NCI-H460 (cell line): ENCODE measurements at places on chromosomes 13 and 19.
A peak's percentile ranks its signal among the peaks of the same experiment; 100 is the strongest.

GRCh38 chr19:38519168-38519567 lies 85.7 kb downstream of the RYR1 start:
- DNase-seq = no peak

DNA sequence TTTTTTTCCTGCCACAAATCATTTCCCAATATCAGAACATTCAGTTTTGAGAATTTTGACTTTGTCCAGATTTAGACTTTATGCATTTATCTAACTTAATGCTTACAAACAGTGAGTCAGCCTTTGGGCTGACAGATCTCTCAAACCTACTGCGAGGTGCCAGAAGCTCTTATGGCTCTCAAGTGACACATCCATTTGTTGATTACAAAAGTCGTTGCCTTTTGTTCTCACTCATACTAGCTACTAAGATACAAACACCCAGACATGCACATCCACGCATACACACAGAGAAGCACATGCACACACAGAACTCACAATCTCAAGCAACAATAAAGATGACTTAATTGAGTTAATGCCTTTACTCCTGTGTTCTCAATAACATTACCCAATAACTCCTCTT lies 1147.5 kb downstream of the DIAPH3 start:
- DNase-seq = no peak

DNA sequence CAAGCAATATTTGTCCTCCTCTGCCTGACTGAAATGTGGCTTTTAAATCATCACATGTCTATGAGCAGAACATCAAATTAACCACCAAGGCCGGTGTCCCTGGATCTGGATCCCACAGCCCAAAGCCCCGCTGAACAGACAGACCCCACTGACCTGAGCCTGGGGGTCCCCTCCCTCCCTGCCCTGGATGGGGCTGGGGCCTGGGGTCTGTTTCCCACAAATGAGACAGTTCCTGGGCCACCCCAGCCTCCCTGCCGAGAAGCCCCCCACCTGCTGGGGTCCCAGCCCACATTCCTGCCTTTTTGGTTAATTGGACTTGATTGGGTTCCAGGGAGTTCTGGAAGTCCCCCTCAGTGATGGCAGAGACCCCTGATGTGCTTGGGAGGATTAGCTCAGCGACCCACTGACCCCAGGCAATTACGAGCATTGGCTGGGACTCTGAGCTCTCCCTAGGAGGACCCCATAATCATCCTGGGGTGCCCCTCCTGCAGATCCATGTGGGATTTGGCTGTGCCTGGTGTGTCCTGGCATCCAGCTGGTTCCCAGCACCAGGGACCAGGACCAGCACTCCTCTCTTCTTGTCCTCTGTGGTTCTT lies 19.4 kb upstream of the CPAMD8 start:
- DNase-seq = no peak

DNA sequence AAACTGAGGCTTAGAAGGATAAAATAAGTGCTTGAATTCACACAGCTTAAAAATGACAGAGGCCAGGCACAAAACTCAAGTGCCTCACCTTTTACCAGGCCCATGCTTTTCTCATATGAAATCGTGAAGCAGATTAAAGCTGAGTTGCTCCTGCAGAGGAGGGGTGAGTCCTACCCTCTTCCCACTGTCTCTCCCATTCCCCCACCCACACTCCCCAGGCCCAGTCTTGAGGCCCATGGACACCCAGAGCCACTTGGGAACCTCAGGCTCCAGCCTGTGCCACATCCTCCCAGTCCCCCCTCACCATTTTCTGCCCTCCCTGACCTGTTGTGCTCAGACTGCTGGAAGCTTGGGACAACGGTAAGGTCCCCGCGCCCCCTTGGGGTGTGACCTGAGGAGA lies 17.5 kb downstream of the ZNF574 start:
- no peak for DNase-seq

GRCh38 chr19:19526581-19527370 lies 1.9 kb upstream of the YJEFN3 start:
- no peak for DNase-seq

GRCh38 chr19:45768655-45768983 lies 433 bp downstream of the SIX5 start:
- DNase-seq = no peak

- no peak for DNase-seq
These were observed 21.6 kb upstream of the POU2F2 start for GRCh38 chr19:42153672-42154433.

- DNase-seq = peak; percentile 14
These were observed 302.0 kb upstream of the MIR17HG start for GRCh38 chr13:91045351-91046034.

DNA sequence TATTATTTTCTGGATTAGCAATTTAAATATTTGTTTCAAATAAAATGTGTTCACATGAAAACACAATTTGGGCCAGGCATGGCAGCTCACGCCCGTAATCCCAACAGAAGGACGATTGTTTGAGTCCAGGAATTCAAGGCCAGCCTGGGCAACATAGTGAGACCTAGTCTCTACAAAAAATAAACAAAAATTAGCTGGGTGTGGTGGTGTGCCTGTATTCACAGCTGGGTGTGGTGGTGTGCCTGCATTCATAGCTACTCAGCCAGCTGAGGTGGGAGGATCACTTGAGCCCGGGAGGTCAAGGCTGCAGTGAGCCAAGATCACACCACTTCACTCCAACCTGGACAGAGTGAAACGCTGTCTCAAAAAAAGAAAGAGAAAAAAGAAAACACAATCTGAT lies 46.4 kb downstream of the KPNA3 start:
- no peak for DNase-seq

- DNase-seq = no peak
These were observed at the start of gene ZFR2 for GRCh38 chr19:3868770-3869456. Gene ZFR2, minus strand, starts transcription at chr19:3869038. Its CDS starts 21 bp downstream, at chr19:3869017.

GRCh38 chr19:40271706-40272105 lies 13.4 kb downstream of the AKT2 start:
- no peak for DNase-seq

GRCh38 chr13:60790620-60791019 lies 393.6 kb downstream of the TDRD3 start:
- DNase-seq = no peak

DNA sequence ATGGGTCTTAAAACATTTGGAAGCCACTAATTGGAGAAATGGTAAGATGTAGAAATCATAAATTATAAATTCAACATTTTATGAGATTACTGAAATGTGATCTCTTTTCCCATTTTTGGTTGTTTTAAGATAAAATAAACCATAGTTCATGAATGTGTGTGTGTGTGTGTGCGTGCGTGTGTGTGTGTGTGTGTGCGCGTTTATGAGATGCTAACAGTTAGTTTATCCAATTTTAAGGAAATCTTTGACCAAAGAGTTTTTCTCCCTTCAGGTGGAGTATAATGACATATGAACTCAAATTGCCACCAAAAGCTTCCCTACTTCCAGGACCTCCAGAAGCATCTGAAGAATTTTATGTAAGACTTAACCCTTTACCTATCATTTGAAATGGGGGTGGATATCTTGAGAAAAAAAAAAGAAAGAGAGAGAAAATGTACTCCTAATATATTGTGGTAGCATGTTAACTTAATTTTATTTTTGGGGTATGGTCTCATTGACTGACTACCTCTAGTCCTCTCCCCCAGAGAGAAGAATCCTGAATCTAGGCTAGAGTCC lies 98.1 kb upstream of the AKAP11 start:
- no peak for DNase-seq

GRCh38 chr13:29476046-29476445 lies 119.4 kb downstream of the SLC7A1 start:
- no peak for DNase-seq

DNA sequence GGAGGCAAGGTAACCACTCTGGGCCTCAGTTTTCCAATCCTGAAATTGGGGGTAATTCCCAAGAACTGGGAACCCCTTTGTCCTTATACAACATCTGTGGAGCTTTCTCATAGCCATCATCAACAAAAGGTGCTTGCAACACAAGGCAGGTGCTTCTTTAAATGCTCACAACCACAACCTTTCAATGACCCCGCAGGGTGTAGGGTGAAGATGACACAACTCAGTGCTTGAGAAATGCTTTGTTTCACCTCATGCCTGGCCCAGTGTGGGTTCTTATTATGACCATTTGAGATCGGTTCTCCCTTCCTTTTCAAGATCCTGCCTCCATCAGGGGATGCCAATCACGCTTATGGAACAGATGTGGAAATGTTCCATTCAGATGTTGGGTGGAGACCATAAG lies 8.4 kb downstream of the WIZ start:
- DNase-seq = no peak

- DNase-seq = no peak
These were observed 62.6 kb upstream of the USP29 start for GRCh38 chr19:57057036-57057686.

- DNase-seq = no peak
These were observed 820.8 kb upstream of the MIR17HG start for GRCh38 chr13:90526711-90527110.

- DNase-seq = no peak
These were observed 1.1 kb downstream of the ISYNA1 start for GRCh38 chr19:18436671-18437490.

- DNase-seq = no peak
These were observed 8.3 kb upstream of the ZNF14 start for GRCh38 chr19:19741184-19741583.

DNA sequence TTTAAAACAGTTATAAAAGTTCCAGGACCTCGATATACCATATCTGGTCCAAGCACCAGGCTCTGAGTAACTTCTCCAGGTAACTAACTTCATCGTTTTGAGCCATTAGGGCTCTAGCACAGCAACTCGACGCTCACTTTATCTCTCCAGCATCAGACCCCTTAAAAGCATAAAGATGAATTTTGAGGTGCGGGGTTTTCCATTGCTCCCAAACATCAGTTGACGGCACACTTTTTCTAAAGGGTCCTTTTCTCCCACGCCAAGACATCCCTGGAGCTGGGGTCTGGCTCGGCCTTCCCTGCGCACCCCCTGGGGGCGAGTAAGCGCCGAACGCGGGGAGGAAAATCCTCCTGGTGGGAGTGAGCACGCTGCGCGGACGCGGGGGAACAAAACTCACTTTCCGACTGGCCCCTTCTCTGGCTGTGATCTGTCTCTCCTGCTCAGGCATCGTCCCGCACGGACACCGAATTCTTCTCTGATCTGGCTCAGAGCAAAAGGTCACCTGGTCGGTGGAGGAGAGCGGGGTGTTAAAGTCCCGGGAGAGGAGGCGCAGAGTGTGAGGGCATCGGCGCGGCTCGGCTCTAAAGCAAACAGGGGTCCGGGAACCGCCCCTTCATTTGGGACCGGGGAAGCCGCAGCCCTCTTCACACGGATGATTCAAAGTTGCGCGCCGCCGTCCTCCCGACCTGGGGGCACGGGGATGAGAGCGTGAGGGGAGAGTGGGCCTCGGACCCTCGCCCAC lies at the start of gene ATP7B:
Gene ATP7B, minus strand, starts transcription at position 561 of the 742 bp plus-strand sequence. Its CDS starts 113 bp downstream, at position 448.
- no peak for DNase-seq

GRCh38 chr13:49791315-49791710 lies 1.2 kb downstream of the KPNA3 start:
- no peak for DNase-seq
